ENCODE measurements at places on chromosomes 6 and 20. TPM values are rescaled to one million over a fixed set of nuclear protein-coding genes. Genes with fewer than 3 reads are reported as not detected.

- peak overlapping the region; percentile 90 for H3K4me3 ChIP-seq
- DNase-seq, result no peak
- H3K4me1 ChIP-seq, result peaks cover 17% of the 10 kb centered on the region
- no peaks in the 10 kb centered on the region for H3K27me3 ChIP-seq
- no peaks in the 10 kb centered on the region for H3K36me3 ChIP-seq
- peak overlapping the region; percentile 98 for H3K27ac ChIP-seq
Observed at GRCh38 chr6:31702405-31702818, 712 bp downstream of the ABHD16A start.

DNA sequence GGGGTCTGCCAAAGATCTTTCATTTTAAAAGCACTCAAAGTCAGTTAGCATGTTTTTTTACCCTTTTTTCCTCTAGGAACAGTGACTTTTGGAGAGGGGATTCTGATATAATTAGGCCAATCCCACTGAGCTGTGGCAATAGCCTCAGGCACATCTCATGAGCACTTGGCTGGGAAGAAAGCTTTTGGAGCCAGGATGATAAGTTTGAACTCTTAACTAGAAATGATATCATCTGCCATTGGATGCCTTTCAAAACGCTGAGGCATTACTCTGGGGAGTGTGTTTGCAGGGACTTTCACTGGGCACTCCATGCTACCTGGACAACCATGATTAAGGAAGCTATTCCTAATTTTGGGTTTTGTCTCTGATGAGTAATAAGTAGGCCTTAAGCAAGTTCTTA lies 3.7 kb downstream of the SCGN start:
- DNase-seq, result no peak
- no peaks in the 10 kb centered on the region for H3K36me3 ChIP-seq
- H3K4me3 ChIP-seq, result no peak overlapping the region
- H3K27ac ChIP-seq, result no peak overlapping the region
- peaks cover 20% of the 10 kb centered on the region for H3K27me3 ChIP-seq

DNA sequence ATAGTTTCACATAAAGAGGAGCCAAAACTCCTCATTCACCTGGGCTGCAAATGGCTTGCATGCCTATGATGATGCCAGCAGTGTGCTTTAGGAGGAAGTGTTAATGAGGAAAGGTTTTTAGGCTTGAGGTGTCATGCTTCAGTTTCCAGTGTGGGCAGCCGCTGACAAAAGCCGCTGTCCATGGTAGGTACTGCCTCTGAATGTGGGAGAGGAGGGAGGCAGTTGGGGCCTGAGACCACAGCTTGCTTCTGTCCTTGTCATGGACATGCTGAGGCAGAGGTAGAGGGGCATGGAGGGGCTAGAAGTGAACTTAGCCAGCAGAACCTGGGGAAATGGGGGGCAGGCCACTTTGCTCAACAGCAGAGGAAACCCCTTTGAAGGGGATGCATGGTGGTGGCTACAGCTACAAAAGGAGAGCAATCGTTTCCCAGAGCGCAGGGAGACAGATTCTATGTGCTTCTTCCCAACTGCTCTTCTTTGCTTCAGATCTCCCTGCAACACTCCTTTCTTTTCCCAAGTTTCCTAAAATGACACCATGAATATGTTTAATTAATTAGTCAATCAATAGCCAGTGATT lies 372.1 kb upstream of the CNR1 start:
- no peaks in the 10 kb centered on the region for H3K4me1 ChIP-seq
- no peaks in the 10 kb centered on the region for H3K27me3 ChIP-seq
- no peak for DNase-seq
- H3K36me3 ChIP-seq, result no peaks in the 10 kb centered on the region
- no peak overlapping the region for H3K4me3 ChIP-seq

- H3K36me3 ChIP-seq, result no peaks in the 10 kb centered on the region
- no peak overlapping the region for H3K4me3 ChIP-seq
- H3K27me3 ChIP-seq, result no peaks in the 10 kb centered on the region
- DNase-seq, result no peak
Observed at GRCh38 chr6:14968056-14968637, 277.7 kb upstream of the JARID2 start.

DNA sequence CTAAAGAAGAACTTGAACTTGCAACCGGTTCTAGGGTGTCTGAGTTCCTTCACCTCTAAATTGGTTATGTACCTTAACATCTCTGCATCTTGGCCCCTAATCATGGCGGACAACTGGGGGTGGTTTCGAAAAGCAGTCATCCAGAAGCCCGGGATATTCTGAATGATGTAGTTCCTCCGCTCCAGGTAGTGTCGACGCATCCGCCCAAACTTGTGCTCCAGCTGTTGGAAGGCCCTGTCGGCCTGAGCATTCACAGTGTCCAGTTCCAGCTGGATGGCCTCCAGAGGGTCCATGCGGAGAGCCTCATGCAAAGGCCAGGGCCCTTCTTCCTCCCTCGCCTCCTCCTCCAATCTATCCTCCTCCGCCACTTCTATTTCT lies 887 bp downstream of the TSPYL1 start:
- H3K27ac ChIP-seq, result peak overlapping the region; percentile 100
- H3K27me3 ChIP-seq, result no peaks in the 10 kb centered on the region
- H3K4me3 ChIP-seq, result peak overlapping the region; percentile 90
- H3K36me3 ChIP-seq, result no peaks in the 10 kb centered on the region
- H3K4me1 ChIP-seq, result peaks cover 13% of the 10 kb centered on the region

DNA sequence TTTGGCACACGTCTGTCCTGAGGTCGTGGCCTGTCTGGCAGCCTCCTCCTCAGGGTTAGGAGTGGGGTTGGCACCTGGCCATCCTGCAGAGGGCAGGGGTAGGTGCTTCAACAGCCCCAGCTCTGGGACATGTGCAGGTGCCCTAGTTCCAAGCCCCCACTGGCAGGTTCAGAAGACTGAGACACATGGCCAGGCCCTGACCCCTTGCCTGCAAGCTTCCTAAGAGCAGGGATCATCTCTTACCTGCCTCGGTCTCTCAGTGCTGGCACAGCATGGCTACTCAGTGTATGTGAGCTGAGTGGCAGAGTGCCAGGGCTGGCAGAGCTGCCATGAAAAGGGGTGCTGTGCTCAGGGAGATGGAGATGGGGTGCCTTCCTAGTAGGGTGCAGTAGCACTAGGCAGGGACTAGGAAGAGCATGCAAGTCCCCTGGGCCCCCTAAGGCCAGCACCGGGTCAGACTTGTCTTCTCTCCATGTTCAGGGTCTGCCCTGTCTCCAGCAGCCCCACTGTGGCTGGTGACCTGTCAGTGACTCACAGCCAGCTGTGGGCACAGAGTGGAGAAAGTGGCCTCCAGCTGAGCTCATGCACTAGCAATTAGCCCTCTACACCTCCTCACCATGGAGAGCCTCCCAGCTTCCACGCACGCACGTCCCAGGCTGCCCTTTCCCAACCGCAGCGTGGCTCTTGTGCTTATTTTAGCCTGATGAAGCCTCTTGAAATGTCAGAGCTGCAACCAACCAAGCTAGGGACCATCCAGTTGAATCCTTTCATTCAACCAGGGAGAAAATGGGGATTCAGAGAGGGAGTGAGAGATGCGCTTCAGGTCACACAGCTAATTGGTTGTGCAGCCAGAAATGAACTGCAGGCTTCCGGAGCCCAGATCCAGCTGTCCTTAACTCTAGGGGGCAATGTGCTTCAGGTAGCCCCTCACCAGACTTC lies 116.6 kb downstream of the MRPL14 start:
- H3K4me3 ChIP-seq, result no peak overlapping the region
- H3K27ac ChIP-seq, result no peak overlapping the region

DNA sequence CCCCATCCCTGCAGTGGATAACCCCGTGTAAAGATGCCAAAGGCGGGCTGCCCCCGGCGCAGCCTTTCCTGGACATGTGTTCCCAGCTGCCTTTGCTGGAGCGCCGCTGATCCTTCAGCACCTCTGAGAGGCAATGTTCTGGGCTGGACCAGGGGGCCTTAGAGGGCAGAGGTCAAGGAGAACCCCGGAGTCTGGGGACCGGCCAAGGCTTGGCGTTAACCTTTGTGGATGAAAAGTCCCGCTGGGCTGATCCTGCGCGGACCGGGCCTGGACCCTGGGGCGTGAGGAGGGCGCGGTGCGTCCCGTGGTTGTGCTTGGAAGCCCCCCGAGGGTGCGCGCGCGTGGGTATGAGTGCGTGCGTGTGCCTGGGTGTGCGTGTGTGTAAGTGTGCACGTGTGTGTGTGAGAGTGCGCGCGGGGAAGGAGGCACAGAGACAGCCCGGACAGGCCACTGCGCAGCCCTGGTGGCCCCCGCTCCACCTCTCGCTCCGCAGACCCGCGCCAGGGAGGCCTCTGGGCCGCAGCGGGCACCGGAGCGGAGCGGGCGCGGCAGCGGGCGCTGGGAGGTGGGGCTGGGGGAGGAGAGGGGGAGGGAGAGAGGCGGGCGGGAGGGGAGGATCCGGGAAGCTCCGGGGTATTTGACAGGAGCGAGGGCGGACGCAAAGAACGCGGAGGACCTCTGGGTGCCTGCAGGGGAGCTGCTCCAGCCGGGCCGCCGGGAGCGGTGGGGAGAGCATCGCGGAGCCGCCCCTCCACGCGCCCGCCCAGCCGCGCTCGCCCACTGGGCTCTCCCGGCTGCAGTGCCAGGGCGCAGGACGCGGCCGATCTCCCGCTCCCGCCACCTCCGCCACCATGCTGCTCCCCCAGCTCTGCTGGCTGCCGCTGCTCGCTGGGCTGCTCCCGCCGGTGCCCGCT lies at the start of gene SMOC2:
Gene SMOC2, plus strand, starts transcription at position 665 of the 914 bp plus-strand sequence. Its CDS starts 187 bp downstream, at position 852.
- peak within 1 kb of the TSS; percentile 90 for H3K4me3 ChIP-seq
- no peak within 1 kb of the TSS for H3K27ac ChIP-seq
- H3K36me3 ChIP-seq, result no peaks in the 10 kb centered on the region
- H3K4me1 ChIP-seq, result no peaks in the 10 kb centered on the region

DNA sequence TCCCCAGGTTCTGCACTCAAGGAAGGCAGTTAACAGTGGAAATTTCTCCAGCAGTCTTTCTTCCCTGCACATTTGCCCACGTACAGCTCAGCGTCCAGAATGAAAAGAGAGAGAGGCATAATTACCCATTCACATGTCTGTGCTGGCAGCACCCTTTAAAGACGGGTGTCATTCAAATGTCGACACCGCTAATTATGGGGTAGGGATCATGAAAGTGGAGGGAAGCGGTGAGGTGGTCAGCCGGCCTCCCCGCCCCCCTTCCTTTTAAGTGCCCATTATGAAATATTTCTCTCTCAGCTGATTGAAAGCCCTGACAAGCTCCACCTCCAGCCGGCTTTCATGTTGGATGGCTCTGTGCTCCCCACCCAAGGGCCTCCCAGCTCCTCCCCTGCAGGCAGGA lies 246.1 kb downstream of the BMP7 start:
- DNase-seq, result no peak
- H3K36me3 ChIP-seq, result no peaks in the 10 kb centered on the region
- no peak overlapping the region for H3K4me3 ChIP-seq
- H3K4me1 ChIP-seq, result no peaks in the 10 kb centered on the region
- no peaks in the 10 kb centered on the region for H3K27me3 ChIP-seq
- no peak overlapping the region for H3K27ac ChIP-seq

DNA sequence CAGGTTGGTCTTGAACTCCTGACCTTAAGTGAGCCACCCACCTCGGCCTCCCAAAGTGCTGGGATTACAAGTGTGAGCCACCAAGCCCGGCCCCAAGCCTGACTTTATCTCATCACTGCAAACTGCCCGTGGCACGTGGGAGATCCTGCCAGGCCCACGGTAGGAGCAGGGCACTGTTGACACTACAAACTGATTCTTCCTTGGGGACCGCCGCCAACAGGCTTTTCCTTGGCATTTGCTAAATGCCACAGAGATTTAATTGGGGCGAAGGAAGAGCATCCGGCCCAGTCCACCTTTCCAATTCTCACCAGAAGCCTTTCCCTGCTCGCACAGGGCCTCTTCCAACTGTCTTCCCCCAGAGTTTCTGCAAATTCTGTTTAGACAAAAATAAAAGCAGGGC lies 11.0 kb downstream of the ATP9A start:
- DNase-seq, result no peak
- no peaks in the 10 kb centered on the region for H3K27me3 ChIP-seq
- H3K4me3 ChIP-seq, result no peak overlapping the region
- H3K4me1 ChIP-seq, result no peaks in the 10 kb centered on the region

DNA sequence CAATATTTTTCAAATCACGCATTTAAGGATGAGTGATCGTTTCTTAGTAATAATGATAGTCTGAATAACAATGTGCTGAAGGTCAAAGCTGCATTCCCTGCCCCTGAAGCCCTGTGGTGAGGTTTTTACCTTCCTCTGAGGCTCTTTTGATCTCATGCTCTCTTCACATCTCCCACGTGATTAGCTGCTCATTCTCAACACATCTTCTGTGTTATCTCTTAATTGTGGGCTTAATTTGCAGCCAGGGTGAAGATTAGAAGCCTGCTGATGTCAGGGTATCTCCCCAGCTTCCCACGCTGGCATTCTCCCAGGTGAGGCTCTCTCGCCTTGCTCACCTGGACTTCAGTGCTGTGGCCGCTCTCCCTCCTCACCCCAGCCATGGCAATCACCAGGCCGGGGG lies 109.7 kb upstream of the FOXQ1 start:
- H3K4me3 ChIP-seq, result no peak overlapping the region
- DNase-seq, result no peak
- no peaks in the 10 kb centered on the region for H3K27me3 ChIP-seq

DNA sequence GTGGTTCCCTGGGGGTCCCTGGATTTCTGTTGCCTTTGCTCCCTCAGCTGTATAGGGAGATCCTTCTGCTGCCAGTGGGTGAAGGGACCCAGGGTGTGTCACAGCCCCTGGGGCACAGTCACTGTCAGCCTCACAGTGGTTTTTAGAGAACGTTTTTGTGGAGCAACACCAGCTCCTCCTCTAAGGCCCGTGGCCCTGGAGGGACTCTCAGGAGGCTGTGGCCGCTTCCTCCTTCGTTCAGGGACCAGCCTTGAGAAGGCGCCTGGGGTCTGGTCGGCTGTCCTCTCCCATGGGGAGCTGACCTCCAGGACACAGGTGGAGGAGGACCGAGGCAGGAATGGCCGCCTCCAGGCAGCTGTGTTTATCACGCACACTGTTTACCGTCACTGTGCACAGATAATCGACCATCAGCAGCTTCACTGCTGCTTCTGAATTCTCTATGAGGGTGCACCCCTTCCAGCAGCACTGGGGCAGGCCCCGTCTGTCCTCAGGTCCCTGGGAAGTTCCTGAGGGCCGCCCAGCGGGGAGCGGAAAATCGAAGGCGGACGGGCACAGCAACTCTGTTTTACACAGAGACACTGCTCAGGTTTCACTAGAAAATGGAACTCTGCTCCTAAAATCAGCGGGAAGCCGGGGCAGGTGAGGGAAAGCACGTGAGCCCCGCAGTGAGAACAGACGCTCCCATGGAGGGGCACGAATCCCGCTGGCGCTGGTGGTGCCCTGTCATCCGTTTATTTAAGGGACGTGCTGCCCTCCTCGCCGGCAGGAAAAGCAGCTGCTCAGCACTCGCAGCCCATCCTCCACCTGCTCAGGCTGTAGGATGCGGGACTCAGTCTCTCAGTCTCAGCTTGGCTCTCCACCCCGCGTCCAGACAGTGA lies 10.4 kb upstream of the FRMD1 start:
- H3K36me3 ChIP-seq, result no peaks in the 10 kb centered on the region
- no peak overlapping the region for H3K4me3 ChIP-seq
- H3K27me3 ChIP-seq, result no peaks in the 10 kb centered on the region
- H3K4me1 ChIP-seq, result no peaks in the 10 kb centered on the region
- DNase-seq, result no peak

- H3K4me3 ChIP-seq, result no peak overlapping the region
- no peaks in the 10 kb centered on the region for H3K36me3 ChIP-seq
- no peak for DNase-seq
- H3K27me3 ChIP-seq, result no peaks in the 10 kb centered on the region
- no peaks in the 10 kb centered on the region for H3K4me1 ChIP-seq
- H3K27ac ChIP-seq, result no peak overlapping the region
Observed at GRCh38 chr20:1283522-1284510, 17.7 kb downstream of the SNPH start.

The FRS3 gene
- 3.5 TPM for total RNA-seq

The DDX43 gene
- 1.5 TPM for total RNA-seq

The IPCEF1 gene
- 5.6 TPM for total RNA-seq

The SLC17A1 gene
- total RNA-seq, result not detected

Measured in breast epithelium (tissue), 4 donors.